ENCODE measurements at places on chromosomes 1 and 21.

GRCh38 chr1:39139723-39140360 lies 64.7 kb upstream of the MACF1 start:
- no peak for DNase-seq

DNA sequence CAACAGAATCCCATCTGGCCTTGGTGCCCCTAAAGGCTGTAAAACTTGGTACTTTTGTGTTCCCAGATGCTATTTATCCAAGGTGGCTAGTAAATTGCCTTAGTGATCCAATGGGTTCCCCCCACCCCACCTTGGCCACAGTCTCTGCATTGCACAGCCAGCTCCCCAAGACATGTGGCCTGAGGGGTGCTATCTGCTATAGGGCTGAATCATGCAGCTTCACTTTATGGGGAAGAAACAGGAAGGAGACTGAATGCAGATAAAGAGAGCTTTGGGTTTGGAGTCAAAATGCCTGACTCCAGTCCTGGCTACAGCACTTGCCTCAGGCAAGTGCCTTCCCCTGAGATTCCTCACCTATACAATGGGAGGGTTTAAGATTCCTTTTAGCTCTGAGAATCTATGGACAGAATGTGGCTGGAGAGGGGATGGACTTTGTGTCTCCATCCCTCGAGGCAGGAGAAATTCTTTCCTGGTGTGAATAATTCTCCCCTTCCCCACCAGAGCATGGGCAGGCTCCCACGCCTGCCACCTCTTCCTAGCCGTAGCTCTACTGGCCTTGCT lies 6.5 kb downstream of the RHEX start:
- no peak for DNase-seq

GRCh38 chr1:174206148-174206836 lies 47.0 kb downstream of the RABGAP1L start:
- DNase-seq, result no peak

- DNase-seq, result no peak
These were observed 52.8 kb upstream of the RPL11 start for GRCh38 chr1:23638786-23639241.

GRCh38 chr1:52834798-52835197 lies 7.8 kb upstream of the ZYG11A start:
- no peak for DNase-seq

GRCh38 chr1:24294716-24295371 lies 24.3 kb upstream of the GRHL3 start:
- DNase-seq, result no peak

GRCh38 chr1:93905734-93906133 lies 3.5 kb downstream of the GCLM start:
- no peak for DNase-seq

GRCh38 chr1:241551759-241552638 lies 19.8 kb downstream of the KMO start:
- no peak for DNase-seq
